ENCODE measurements at places on chromosomes 6 and 20.

- DNase-seq: no peak
Observed at GRCh38 chr6:75381877-75382633, 97.5 kb upstream of the TMEM30A start.

- no peak for DNase-seq
Observed at GRCh38 chr6:105608711-105609374, 206.0 kb upstream of the PREP start.

GRCh38 chr20:45946149-45946970, 11.9 kb downstream of the PCIF1 start:
- peak; percentile 78 for DNase-seq

GRCh38 chr6:139149383-139149782, 14.5 kb downstream of the HECA start:
- DNase-seq: no peak

GRCh38 chr20:19677336-19677735, 80.7 kb upstream of the RIN2 start:
- DNase-seq: no peak

DNA sequence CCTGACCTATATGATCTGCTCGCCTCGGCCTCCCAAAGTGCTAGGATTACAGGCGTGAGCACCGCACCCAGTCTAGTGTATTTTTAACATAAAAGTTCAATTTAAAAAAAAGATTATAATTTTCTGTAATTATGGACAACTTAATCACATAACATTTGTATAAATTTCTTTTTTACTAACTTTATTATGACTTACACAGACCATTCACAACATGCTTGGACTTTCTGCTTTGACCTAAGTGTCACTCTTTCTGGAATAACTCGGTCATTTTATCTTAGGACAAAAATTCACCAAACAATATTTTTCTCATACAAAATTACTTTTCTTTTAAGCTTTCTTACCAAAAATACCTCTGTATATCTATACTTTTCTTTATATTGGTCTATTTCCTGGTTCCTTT, 15.4 kb upstream of the IL22RA2 start:
- no peak for DNase-seq

DNA sequence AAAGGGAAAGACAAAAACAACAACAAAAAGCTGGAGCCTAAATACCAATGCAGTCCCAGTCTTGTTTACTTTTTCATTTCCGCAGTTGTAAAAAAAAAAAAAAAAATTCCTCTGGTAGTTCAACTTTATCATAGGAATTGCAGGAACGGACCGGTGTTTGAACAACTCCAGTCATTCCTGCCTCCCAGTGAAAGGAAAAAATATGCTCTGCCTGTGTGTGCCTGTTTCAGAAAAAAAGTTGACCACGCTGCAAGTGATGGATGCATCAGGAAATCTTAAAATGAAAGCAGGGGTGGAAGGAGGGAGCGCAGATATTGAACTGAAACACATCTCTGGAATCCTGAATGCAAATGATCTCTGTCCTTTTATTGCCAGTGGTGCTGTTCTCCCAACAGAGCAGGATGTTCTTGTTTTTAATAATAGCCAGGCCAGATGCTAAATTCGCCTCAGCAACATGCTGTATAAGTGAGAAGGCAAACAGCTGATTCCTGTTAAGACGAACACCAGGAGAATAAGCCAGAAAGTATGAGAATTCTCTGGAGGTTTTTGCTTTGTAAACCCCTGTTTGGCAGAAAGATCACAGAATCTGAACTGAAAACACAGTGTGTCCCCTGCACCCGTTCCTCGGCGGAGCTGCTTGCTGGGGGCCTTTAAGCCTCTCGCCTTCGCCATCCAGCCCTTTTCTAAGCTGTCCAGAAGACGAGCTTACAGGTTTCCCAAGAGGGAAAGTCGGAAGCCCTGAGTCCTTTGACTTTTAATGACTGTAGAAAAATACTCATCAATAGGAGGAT, 178.4 kb upstream of the SUPT3H start:
- no peak for DNase-seq

DNA sequence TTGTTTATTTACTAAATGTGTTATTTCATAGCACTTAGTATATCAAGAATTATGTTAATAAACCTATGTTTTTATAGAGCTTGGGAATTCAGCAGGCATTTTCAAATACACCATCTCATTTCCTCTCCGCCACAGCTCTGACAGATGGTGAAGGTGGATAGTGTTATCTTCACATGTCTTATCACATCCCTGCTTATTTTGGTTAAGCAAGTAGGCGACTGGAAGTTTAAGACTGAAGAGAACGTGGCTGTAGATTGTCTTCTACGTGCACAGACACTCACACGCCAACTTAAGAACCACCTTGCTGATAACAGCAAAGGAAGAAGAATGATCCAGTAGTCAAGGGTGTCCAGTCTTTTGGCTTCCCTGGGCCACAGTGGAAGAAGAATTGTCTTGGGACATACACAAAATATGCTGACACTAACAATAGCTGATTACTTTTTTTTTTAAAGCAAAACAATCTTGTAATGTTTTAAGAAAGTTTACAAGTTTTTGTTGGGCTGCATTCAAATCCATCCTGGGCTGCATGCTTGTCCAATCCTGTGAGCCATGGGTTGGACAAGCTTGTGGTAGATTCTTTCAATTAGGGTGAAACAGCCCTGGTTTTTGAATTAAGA, 43.3 kb upstream of the SCGN start:
- no peak for DNase-seq

- DNase-seq: no peak
Observed at GRCh38 chr20:62642666-62643520, 590 bp downstream of the SLCO4A1 start.

Measured in suprapubic skin (tissue), 4 donors.